ENCODE measurements at places on chromosomes 2 and 18. TPM values are rescaled to one million over a fixed set of nuclear protein-coding genes. Genes with fewer than 3 reads are reported as not detected.

The CHRNG gene
- total RNA-seq, result not detected

The FMNL2 gene
- total RNA-seq, result 81.4 TPM

The ELOA2 gene
- not detected for total RNA-seq

The STPG4 gene
- 0.28 TPM for total RNA-seq

The GRHL1 gene
- 5.4 TPM for total RNA-seq

The ZNF396 gene
- 6.7 TPM for total RNA-seq

The TRIB2 gene
- total RNA-seq, result 47.4 TPM

The TTC31 gene
- 20.9 TPM for total RNA-seq

The NPPC gene
- 0.77 TPM for total RNA-seq

The MATN3 gene
- 2.9 TPM for total RNA-seq

The IL1RL1 gene
- total RNA-seq, result 93.2 TPM

The GKN2 gene
- total RNA-seq, result 3.4 TPM

The DAPL1 gene
- not detected for total RNA-seq
